ENCODE measurements at places on chromosomes 3 and 15.

DNA sequence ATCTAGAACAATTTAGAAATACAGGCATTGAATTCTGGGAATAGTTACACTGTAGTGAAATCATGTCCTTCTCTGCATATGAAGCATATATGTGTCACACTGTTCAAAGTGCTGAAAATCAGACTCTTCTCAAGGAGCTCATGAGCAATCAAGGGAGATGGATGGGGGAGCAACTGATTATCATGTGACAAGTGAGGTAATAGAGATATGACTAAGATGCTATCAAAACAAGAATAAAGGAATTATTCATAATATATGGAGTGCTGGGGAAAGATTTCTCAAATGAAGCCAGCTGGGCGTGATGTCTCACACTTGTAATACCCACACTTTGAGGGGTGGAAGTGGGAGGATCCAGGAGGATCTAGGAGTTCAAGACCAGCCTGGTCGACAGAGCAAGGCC lies 74.9 kb upstream of the CHRNB4 start:
- DNase-seq = no peak

DNA sequence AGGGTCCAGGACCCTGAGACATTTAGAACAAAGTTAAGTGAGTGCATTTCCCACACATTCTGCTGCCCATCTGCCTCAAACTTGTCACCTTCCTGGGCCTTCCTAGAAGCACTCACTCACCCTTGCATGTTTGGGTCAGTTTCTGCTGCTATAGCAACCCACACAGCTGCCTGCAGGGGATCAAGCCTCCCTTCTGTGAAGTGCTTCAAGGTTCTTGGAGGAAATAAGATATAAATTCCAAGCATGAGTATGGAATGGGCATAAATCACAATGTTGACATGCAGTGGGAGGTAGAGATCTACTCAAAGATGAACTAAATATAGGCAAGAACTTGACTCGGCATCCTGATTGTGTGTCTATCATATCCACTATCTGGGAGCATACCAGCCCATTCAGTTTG lies 140.4 kb downstream of the SLC9A9 start:
- no peak for DNase-seq

DNA sequence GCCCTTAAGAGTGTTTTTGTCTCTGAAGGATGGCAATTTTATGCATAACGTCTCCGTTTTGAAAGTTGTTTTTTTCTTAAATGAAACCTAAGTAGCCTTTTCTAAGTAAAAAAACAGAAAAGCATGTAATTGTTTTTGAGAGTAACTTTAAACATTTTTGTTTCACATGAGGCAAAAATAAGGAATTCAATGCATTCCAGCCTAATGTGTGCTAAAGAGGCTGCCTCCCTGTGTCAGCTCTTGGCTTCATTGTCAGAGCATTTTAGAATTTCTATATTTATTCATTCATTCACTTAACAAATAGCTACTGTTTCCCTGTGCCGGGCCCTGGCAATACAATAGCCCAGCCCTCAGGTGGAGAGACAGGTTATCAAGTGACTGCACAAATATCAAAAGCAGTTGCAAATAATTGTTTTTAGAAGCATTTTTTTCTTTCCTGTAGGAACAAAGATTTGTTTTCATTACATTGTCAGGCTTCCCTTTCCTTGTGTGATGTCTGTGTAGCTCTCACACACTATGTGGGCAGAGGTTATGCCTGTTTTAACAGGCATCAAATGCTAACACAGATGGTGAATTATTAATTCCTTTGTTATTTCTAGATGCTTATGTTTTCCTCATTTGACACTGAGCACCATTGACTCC lies 81.9 kb downstream of the CCK start:
- DNase-seq = no peak

DNA sequence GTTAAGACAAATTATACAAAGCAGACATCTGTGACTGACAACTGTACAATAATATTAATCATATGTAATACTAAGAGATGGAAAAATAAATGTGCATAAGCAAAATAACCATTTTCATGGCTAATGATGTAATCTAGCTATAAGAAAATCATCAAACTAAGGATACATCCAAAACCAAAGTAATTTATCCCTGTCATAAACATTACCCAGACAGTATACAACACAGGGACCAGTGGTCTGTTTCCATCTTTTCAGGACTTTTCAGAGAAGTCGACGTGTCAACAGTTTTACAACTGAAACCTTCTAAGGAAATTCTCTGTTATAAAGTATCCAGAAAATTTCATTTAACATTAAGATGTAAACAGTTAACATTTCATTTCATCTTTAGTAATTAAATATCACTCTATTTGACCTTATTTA lies 11.0 kb downstream of the THBS1 start:
- no peak for DNase-seq

DNA sequence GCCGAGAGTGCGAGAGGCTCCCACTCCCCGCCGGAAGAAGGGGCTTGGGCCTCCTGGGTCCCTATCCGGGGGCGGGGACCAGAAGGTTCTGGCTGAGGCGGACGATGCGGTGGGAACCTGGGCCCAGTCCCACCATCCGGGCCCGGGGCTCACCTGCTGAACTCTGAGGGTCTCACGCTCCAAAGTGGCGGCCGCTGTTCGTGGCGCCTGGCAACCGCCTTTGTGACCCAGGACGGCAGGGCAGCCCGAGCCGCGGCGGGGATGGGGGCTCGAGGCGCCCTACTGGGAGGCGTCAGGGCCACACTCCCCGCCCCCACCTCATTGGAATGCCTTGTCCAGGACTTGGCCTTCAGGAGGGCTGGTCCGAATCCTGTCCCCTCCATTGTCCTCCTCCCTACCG lies at the start of gene FANCD2OS:
FANCD2OS (minus strand) TSS at position 165 of the 400 bp plus-strand sequence. CDS start 3,481 bp downstream, outside the sequence.
- no peak for DNase-seq

GRCh38 chr3:45659661-45660566 lies 29.3 kb upstream of the SACM1L start:
- no peak for DNase-seq

GRCh38 chr3:13188975-13189374 lies 115.7 kb upstream of the IQSEC1 start:
- no peak for DNase-seq

- no peak for DNase-seq
Observed at GRCh38 chr3:128489927-128490649, 2.9 kb downstream of the GATA2 start.

DNA sequence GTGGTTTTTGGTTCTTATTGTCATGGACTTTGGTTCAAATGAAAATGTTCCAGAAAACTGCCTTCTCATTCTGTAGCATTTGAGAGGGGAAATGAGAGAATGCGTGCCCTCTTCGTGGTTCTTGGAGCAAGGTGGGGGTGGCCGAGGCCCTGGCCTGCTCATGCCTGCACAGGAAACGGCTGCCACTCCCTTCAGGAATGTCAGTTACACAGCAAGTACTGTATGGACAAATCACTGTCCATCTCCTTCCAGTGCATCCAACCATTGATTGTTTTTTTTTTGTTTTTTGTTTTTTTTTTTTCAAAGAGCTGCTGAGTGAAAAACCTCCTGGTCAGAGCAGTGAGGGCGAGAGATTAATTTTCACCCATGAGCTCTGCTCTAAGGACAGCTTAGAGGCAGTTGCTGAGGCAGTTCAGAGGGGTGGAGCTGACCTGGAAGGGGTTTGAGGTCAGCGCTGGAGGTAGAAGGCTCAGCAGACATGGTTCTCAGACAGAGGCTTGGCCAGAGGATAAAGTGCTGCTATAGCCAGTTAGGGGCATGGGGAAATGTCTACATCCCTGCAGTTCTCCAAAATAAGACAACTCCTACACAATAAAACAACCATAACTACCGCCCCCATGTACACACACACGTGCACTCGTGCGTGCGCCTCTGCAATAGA lies 20.2 kb upstream of the KIF23 start:
- no peak for DNase-seq

DNA sequence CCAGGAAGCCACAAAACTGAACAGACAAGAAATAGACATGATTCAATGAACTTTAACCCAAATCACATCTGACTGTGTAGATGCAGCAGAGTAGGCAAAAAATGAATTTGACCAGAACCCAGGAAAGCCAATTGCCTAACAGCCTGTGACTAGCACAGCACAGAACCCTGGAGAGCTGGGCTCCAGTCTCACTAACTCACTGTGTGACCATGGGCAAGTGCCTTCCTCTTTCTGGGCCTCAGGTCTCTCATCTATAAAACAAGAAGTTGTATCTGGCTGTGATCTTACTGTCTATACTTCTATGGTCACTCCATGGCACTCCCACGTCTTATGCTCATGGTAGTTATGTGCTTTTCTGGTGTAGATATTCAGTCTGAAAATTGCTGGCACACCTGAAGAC lies 48.1 kb upstream of the USP3 start:
- no peak for DNase-seq

DNA sequence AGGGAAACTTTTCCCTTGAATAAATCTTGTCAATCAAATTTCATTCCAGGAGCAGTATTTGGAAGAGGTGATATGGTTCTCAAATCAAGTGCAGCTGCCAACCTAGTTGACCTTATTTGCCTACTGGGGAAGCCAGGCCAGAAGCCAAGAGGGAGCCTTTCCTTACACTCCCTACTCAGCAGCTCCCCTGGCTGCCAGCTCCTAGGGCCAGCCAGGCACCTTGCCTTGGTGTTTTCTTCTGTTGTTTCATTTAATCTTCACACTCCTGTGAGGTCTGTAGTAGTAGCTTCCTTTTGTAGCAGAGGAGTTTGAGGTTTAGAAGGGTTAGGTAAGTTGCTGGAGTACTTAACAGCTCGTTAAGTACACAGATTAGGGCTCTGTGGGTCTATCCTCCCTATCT lies 22.6 kb downstream of the MKRN2OS start:
- no peak for DNase-seq

- no peak for DNase-seq
Observed at GRCh38 chr15:61253186-61253585, 24.1 kb upstream of the RORA start.
